RWPE2 (cell line): ENCODE measurements at places on chromosomes 6 and 20.
A peak's percentile ranks its signal among the peaks of the same experiment; 100 is the strongest.

DNA sequence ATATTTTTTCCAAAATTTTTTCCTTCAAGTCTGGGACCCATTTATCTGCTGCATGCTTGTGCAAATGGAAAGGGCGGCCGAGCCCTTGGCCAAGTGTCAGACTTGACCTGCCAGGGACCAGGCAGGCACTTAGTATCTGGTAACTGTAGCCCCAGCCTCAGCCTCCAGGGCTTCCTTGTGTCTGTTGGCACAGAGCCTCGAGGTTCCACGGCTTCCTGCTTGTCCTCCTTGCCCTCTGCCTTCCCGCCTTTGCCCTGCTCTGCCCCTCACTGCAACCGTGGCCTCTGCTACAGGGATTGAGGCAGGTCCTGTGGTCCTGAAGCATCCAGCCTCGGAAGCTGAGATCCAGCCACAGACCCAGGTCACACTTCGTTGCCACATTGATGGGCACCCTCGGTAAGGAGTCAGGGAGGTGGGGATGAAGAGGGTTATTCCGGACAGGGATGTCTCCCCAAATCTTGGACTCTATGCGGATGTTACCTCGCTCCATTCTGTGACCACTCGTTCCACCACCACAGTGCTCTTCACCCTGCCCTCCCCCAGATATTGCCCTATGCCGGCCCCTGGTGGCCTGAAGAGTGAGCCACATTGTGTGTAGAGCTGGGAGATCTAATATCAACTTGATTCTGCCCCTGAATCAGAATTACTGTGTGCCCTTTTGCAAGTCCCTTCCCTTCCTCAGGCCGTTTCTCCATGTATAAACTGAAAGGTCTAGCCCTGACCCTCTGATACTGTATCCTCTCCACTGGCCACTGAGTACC lies 41.5 kb upstream of the SRF start:
- H3K27ac ChIP-seq = no peak overlapping the region
- no peaks in the 10 kb centered on the region for H3K27me3 ChIP-seq
- H3K4me1 ChIP-seq = peaks cover 9% of the 10 kb centered on the region
- peaks cover 28% of the 10 kb centered on the region for H3K36me3 ChIP-seq

- no peak overlapping the region for H3K4me3 ChIP-seq
- DNase-seq = no peak
- no peak overlapping the region for H3K27ac ChIP-seq
- H3K4me1 ChIP-seq = no peaks in the 10 kb centered on the region
Observed at GRCh38 chr20:54083459-54083858, 13.1 kb upstream of the BCAS1 start.

DNA sequence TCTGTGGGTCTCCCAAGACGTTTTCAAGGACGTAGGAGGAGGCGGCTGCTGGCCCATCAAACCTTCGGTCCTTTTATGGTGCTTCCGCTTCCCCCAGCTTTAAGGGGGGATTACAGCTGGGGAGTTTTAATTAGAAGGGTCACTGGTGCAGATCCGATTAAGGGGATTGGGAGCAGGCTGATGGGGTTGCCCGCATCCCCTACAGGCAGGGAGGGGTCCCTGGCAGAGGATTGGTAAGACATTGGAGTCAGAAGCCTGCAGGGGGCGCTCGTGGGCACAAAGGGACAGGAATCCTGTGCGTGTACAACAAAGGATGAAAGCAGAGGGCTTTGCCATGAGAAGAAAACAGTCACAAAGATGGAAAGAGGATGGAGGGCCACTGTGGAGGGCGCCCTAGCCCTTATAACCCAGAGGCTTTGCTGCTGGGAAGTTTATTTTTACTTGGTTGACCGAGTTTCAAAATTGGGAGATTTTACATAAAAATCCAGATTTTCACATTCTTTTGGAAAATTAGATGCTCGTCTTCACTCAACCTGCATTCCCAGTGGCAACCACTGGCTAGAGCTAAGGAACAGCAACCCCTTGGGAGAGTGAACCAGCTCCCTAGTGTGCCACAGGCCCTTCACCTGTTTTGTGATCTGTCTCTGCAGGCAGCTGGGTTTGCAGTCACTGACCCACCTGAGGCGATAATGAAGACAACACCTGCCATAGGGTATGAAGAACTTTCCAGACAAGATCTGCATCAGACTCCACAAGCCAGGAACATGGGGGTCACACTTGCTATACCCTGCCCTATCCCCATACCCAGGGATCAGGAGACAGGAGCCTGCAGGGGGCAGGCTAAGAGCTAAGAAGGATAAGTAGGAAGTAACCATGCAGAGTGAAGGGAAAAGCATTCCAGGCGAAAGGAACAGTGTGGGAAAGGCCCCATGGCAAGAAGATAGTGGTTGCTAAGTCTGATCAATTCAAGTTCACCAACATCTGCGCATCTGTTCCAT lies 97.7 kb downstream of the KCNB1 start:
- H3K4me1 ChIP-seq = peaks cover 25% of the 10 kb centered on the region
- H3K36me3 ChIP-seq = no peaks in the 10 kb centered on the region
- no peaks in the 10 kb centered on the region for H3K27me3 ChIP-seq

- no peaks in the 10 kb centered on the region for H3K36me3 ChIP-seq
- no peak overlapping the region for H3K27ac ChIP-seq
- H3K4me1 ChIP-seq = no peaks in the 10 kb centered on the region
- DNase-seq = no peak
Observed at GRCh38 chr20:24211972-24212371, 223.4 kb upstream of the GGTLC1 start.

DNA sequence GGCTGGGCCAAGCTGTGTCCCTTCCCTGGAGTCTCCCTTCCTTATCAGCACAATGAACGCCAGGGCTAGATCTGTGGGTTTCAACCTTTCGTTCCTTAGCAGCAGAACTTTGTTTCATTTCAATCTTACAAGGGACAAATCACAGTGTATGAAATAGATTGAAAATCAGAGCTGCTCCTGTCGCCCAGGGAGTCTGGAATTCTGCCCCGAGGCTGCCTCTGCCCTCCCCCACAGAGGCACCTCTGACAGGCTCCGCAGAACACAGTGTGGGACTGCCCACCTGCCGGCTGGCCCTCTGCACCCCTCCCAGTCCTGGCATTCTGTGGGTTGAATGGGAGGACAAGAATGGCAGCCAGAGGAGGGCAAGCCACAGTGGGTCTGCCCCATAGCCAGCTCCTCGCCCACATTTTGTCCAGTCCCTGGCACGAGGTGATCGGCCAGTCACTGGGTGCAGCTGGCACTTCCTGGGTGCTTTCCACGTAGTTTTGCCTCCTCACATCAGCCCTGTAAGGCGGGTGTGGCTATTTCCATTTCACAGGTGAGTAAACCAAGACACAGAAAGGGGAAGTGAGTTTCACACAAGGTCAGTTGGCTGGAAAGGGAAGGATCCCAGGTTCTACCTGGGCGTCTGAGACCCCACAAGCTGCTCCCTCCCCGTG lies 26.1 kb downstream of the MANBAL start:
- H3K36me3 ChIP-seq = peaks cover 72% of the 10 kb centered on the region
- peak overlapping the region; percentile 22 for H3K27ac ChIP-seq
- DNase-seq = peak; percentile 73
- no peak overlapping the region for H3K4me3 ChIP-seq

GRCh38 chr6:132513831-132514545 lies 1.1 kb upstream of the STX7 start:
- H3K36me3 ChIP-seq = no peaks in the 10 kb centered on the region
- H3K4me3 ChIP-seq = no peak overlapping the region

DNA sequence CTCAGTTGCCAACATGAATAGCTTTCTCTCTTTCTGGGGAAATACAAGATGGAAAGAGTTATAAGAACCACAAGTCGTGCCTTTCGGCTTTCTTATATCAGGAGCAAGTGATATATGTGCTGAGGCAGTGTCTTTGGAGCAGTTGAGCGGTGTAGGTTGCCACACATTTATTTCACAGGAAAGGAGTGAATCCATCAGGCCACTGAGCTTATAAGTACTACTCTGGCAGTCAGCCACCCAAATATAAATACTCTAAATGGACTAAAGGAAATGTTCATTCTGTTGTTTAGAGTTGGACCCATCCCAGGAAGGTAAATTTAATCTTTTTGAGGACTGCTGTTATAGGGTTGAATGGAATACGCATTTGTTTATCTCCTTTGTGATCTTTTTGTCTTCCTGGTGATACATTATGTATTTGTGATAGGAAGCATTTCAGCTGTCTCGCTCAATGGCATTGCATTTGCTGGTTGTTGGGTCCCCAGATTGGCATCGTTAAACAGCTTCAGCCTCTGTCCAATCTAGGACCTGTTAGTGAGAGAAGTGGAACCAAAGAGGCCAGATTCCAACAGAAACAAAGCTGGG lies 139.7 kb downstream of the SOBP start:
- no peak for DNase-seq
- no peak overlapping the region for H3K27ac ChIP-seq
- no peaks in the 10 kb centered on the region for H3K4me1 ChIP-seq
- no peak overlapping the region for H3K4me3 ChIP-seq

DNA sequence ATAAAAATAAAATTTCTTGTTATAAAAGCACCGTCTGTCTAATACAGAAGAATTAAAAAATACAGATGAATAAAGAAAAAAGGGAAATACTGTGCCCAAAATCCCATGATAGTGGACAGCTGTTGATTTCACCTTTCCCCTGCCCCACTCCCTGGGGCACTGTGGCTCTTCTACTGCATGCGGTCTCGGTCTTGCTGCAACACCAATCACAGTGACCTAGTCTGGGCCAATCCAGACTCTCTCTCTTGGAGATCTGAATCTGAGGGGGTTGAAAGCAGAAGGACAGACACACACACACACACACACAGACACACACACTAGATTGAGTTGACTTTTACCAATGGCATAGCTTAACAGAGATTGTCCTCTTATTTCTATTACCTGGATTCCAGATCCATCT lies 70.5 kb upstream of the FYN start:
- no peaks in the 10 kb centered on the region for H3K27me3 ChIP-seq
- H3K4me1 ChIP-seq = peaks cover 6% of the 10 kb centered on the region
- DNase-seq = no peak
- H3K27ac ChIP-seq = no peak overlapping the region

DNA sequence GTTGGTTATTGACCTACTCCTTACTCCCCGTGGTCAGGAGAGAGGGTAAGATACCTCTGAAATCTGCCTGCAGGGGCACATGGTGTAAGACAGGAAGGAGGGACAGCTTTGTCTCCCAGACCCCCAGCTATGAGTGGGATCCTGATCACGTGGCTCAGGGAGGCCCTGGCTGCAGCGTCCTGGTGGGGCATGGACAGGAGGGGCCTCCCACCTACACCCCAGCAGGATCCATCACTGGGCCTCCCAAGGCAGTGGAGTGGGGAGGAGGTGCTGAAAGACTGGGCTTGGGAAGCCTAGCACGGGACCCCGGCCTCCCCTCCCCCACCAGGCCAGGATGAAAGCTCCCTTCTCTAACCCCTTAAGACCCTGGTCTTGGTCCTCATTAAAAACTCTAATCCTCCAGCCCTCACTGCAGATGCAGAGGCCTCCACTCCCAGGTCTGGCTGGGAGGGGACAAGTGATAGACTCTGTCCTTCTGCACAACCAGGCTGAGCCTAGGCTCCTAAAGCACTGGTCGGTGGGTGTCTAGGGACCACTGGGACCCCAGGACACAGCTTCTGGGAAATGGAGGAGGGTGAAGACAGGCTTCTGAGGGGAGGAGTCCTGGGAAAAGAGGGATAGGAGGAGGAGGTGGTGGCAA lies 29.6 kb upstream of the VEGFA start:
- peak; percentile 34 for DNase-seq
- H3K4me1 ChIP-seq = peaks cover 22% of the 10 kb centered on the region
- H3K4me3 ChIP-seq = no peak overlapping the region
- H3K27me3 ChIP-seq = no peaks in the 10 kb centered on the region
- H3K36me3 ChIP-seq = no peaks in the 10 kb centered on the region
- H3K27ac ChIP-seq = no peak overlapping the region
